Activated CD4-positive, alpha-beta T cell treated with anti-CD3 and anti-CD28 coated beads for 4 hours (primary cell): ENCODE measurements at places on chromosomes 12 and 14.

- DNase-seq: no peak
Observed at GRCh38 chr14:91503000-91503504, 7.1 kb downstream of the PPP4R3A start.

DNA sequence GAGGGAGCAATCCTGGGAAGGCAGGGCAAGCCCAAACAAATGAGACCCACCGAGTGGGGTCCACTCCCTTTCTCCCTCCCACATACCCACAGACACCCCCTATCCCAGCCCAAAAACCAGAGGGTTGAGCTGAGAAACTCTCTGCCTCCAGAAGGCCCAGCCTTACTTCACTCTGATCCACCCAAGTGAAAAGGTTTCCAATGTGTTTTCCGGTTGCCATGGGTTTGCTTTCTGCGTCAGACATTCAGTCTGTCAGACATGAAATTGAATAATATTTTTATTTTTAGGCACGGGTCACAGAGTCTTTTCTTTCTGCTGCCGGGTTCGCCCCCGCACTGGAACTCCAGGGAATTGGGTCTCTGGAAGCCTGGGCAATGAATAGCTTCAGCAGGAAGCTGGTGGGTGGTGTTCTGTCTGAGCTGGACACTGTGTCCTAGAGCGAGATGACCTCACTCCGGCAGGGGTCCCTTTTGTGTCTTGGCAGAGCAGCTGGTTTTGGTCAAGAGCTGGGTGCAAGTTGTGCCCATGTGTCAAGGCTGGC lies 69.8 kb upstream of the CLMN start:
- no peak for DNase-seq

- DNase-seq: no peak
Observed at GRCh38 chr12:40436564-40436963, 211.8 kb downstream of the LRRK2 start.

DNA sequence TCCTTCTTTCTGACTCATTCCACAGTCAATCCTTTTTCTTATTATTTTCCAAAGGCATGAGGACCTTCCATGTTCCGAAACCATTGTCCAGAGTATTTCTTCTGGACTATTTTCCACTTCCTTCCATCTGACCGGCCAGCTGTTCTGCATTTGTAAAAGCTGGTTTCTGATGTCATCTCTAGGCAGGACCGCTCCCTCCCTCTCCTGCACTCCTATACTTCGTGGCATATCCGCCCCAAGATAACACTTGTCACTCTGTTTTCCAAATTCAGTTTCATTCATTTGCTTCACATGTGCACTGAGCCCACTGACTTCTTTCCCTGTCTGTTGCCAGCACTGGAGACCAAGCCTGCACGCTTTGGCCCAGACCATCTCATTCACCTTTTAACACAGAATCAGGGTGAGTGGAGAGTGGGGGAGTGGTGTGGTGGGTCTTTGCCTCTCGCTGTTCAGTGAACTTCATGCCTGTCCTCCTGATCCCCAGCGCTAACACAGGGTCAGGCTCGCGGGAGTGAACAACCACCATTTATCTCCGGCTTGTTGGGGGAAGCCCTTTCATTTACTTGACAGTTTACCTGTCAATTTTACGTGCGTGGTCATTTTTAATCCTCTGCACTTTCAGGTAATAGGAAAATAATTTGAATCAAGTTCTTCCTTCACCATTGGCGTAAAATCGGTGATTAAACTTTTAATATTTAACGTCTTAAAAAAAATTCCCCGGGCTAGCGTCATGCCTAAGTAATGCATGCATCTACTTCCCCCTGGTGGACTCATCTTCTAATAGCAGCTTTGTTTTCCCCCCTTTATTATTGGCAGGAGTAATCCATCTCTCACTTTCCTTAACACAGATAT lies 52.5 kb downstream of the C12orf75 start:
- peak; percentile 2 for DNase-seq

DNA sequence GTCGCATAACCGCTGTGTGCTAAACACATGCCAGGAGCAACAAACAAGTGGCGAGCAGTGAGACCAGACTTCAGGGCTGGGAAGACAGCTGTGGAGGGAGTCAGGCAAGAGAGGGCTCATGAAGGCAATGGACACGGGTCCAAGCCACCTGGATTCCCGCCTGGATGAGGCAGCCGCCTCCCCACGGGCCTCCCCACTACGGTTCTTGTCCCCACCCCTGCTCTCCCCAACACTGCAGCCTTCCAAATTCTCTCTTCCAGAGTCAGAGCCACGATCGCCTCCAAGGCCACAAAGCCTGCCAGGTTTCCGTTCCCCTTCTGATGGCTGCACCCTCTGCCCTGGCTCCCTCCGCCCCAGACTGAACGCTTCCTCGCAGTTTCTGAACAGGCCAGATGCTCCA lies 36.1 kb upstream of the PIWIL1 start:
- DNase-seq: no peak

GRCh38 chr14:77100961-77101360 lies 2.9 kb downstream of the CIPC start:
- no peak for DNase-seq

DNA sequence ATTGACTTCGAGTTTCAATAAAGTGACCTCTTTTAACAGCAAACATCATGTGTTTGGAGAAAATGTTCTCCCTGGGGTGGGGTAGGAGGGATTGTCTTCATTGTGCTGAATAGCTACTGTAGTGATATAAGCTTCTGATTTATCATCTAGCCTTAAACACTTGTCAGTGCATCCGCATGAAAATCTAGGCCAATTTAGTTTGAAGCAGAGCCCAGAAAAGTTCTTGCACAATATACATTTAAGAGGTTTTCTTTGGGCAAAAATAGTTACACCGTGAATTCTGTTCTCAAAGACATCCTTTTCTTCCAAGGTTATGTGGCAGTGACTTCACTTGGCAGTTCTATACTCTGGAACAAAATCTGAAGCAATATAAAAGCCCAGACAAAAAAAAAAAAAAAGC lies 136.0 kb upstream of the IFNG-AS1 start:
- DNase-seq: no peak

DNA sequence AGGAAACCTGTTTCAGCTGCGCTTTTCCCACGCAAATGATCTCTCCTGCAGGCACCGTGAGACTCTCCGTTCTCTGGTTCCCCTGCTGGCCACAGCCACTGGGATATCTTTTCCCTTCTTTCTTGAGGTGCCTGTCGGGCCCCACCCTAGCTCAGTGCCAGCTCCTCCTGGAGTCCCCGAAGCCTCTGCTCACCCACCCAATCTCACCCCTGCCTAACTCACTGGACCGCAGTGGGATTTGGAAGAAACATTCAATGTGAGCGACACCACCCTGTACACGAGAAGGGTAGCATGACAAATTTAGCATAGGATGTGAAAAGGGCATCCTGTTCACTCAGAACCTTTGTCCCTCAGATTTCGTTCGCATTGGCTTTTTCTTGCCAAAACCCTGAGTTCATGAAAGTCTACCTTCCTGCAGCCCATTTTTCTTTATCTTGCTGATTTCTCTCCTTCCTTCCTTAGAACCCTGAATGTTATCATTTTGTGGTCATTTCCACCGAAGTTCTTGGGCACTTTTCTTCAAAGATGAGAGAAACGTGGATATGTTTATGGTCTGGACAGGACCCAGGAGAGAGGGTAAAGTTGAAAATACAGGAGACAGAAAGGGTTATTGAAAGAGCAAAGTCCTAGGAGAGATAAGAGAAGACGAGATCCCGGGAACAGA lies 63.6 kb upstream of the ELK3 start:
- DNase-seq: no peak

DNA sequence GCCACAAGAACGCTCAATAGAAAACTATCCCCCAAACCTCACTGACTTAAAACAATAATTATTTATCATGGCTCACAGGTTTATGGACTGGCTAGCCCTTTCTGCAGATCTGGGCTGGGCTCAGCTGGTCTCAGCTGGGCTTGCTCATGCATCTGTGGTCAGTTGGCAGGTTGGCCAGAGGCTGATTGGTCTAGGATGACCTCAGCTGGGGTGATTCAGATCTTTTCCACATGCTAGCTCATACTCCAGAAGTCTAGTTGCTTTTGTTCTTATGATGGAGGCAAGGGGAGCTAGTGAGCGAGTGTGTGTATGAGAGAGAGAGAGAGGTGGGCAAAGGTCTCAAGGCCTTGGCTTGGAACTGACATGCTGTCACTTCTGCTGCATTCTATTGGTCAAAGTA lies 181.2 kb upstream of the NRXN3 start:
- no peak for DNase-seq
